ENCODE measurements at places on chromosomes 12 and 14. TPM values are rescaled to one million over a fixed set of nuclear protein-coding genes. Genes with fewer than 3 reads are reported as not detected.

- no peak for DNase-seq
Measured at GRCh38 chr12:117120787-117121186, 21.6 kb upstream of the TESC start.

- DNase-seq, result no peak
Measured at GRCh38 chr14:31837031-31837430, 240.1 kb upstream of the ARHGAP5 start.

- no peak for DNase-seq
Measured at GRCh38 chr14:101000711-101001250, 97.3 kb upstream of the RTL1 start.

GRCh38 chr12:47591795-47592194 lies 114.0 kb downstream of the RPAP3 start:
- no peak for DNase-seq

- no peak for DNase-seq
Measured at GRCh38 chr14:73754911-73755360, 40.8 kb upstream of the PNMA1 start.

LRRC10 gene
- total RNA-seq, result not detected

DDHD1 gene
- 58.0 TPM for total RNA-seq

RFX4 gene
- total RNA-seq, result not detected

Data from activated CD4-positive, alpha-beta T cell treated with anti-CD3 and anti-CD28 coated beads, Interleukin-2, amount 10 ng/mL, durations not matched to agents 7 days and 5 days (primary cell).